GM23248 (cell line): ENCODE measurements at places on chromosomes 11 and 22.

- DNase-seq: no peak
Observed at GRCh38 chr22:23713696-23714595, 23.1 kb downstream of the RGL4 start.

DNA sequence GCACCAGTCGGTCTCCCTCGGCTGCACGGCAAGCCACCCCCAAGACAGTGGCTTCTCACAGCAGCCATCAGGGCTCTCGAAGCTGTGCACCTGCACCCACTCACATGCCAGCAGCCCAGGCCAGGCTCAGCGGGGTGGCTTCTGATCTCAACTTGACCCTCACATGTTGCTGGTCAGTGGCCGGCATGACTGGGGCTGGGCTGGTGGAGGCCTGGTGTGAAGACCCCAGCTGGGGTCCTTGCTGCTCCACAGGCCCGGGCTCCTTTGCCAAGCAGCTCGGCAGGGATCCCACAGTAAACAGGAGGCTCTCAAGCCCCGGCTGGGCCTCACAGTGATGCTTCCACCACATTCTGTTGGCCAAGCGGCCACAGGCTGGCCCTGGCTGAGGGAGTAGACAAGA lies 128.2 kb downstream of the BRD1 start:
- DNase-seq: no peak

DNA sequence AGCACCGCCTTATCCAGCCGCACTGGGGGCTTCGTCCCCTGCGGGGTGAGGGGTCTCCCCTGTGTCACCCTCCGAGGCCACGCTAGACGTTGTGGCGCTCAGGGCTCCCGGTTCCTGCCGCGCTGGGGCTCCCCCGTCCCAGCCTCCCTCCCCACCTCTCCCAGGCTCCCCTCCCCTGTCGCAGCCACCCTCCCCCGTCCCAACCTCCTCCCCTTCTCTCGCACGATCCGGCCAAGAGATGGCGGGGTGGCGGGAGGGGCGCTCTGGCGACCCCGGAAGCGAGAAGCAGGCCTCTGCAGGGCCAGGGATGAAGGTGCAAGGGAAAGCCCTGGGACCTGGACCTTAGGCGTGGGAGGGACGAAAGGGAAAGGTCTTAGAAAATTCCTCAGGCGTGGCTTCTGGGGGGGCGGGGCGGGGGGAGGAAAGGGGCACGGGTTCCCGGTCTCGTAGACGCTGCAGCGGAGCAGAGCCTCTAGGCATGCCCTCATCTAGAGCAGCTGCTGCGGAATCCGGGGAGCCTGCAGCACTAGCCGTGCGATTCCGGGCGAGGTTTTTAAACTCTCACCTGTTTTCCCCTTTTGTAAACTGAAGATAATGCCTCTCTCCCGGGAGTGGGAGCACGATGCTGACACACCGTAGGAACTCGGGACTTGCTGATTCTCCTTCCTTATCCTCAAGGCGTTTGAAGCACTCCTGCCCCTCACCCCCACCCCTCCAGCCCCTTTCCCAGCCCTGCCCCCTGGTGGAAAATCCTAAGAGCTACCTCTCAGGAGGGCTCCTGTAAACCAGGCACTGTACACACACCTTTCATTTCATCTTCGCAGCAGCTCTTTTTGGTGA lies 14.4 kb downstream of the KCNJ5 start:
- DNase-seq: peak; percentile 63

GRCh38 chr11:111623527-111624030 lies 21.3 kb downstream of the SIK2 start:
- DNase-seq: no peak

DNA sequence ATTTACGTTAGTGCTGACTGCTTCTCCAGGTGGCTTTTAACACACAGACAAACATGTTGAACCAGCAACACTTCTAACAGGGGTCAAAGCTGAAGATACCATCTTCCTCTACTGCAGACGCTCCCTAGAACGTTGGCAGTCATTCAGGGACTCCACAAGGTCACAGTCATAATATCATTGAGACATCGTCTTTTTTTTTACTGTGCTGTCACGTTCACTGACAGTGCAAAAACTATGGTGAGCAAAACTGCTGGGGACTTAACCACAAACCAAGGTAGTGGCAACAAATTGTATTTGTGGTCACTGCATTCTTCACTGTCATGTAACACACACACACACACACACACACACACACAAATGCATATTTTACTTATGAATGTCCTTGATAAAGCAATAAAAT lies 244.9 kb downstream of the CASP12 start:
- DNase-seq: no peak

GRCh38 chr11:7261578-7261977 lies 9.9 kb downstream of the SYT9 start:
- DNase-seq: no peak

DNA sequence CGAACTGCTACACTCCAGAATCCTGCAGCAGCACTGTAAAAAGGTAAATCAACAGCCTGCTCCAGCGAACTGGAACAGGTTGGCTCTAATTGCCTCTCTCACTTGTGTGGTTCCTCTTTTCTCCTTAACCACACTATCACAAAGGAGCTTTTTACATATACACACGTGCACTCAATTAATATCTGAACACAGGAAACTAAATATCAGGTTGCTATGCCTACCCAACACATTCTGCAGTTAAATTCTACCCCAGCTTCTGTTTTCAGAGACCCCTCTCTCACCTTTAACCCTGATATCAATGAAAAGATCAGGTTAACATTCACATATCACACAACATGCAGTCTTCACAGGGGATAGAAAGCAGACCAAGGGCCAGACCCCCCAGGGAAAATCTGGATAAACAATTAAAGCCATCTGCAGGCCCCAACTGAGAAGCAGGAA lies 11.0 kb downstream of the RBFOX2 start:
- DNase-seq: no peak

DNA sequence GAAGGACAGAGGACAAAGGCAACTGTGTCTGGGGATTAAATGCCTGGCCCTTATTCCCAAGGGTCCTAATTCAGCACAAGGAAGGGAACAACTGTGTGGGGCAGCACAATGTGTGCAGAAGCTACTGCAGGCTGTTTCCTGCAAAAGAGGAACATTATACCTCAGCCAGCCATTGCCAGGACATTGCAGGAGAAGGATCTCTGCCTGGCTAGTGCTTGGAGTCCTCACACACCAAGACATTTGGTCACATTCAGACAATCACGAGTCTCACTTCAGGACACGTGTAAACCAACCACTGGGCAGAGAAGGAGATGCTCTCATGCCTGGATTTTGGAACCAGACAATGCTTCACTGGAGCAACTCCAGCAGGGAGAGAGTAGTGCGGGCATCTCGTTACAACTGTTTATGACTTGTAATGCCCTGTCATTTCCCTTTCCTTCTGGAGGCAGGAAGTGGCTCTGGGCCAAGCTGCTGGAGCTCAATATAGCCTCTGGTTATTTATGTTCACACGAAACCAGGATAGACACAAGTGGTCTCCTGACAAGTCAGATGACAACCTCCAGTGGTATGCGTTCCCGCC lies 23.9 kb upstream of the ZC3H12C start:
- DNase-seq: peak; percentile 91

GRCh38 chr11:33329705-33330329 lies 72.6 kb downstream of the HIPK3 start:
- DNase-seq: peak; percentile 75

DNA sequence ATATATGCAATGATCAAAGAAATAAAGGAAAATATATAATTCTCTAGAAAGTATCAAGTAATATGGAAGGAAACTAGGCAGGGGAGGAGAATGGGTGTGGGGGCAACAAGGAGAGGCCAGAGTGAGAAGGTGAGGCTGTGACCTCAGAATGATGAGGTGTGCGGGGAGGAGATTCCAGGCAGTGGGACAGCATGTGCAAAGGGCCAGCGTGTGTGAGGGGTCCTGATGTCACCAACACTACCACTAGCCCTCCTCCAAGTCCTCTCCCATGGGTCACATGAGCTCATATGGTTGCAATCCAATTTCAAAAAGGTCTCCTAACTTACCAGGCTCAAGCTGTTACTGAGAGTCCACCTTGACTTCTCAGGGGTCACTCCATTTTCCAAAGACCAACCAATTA lies 463.9 kb downstream of the MN1 start:
- DNase-seq: no peak

DNA sequence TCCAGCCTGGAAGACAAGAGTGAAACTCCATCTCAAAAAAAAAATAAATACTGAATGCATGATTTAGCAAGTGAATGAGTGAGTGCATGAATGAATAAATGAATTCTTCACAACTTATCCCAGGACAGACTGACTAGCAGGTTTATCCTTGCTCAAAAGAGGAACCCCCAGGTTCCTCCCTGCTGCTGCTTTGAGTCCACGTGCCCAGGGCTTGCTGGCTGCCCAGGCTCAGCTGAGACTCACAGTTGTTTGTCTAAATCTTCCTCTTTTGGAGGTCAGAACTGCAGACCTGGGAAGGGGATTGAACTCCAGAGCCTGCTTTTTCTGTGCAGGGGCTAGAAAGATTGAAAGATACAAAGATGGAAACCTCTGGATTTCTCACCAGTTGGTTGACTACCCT lies 117.4 kb upstream of the TMEM45B start:
- no peak for DNase-seq

DNA sequence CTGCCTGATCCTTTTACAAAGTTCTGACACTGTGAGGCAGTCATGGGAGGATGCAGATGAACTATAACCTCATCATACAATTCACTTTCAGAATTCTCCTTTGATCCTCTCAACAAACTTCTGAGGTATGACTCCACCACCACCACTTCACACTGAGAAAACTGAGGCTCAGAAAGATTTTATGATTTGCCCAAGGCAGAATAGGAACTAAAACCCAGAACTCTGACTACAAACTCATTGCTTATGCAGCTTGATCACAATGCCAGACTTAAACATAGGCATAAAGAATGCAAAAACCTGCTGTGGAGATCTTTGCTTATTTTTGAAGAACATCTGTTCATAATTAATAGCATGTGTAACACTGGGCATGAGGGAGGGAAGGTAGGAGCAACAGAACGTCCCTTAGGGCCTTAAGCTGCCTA lies 20.4 kb downstream of the FAM168A start:
- DNase-seq: peak; percentile 63

DNA sequence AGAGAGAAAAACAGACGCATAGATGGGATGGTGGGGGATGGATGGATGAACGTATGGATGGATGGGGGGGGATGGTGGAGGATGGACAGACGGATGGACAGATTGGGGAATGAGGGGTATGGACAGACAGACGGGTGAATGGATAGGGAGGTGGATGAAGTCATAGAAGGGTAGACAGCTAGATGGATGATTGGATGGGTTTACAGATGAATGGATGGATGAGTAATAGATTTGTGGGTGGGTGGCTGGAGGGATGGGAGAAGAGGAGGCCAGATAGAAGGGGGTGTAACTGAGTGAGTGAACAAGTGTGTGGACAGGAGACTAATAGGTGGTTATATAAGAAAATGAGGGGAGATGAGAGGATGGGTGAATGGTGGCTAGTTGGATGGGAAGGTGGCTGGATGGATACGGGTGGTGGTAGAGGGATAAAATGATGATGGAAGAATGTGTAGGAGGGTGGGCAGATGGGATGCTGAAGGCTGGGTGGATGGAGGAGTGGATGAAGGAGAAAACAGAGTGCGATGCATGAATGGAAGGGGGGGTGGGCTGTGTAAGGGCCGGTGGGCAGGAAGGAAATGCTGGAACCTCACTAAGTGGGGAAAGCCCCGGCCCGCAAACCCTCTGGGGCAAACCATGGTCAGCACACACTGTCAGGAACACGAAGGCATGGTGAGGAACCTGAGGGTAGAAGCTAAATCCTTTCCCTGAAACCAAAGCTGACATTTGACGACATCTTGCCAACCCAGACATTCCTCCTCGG lies 21.6 kb downstream of the ARVCF start:
- no peak for DNase-seq

DNA sequence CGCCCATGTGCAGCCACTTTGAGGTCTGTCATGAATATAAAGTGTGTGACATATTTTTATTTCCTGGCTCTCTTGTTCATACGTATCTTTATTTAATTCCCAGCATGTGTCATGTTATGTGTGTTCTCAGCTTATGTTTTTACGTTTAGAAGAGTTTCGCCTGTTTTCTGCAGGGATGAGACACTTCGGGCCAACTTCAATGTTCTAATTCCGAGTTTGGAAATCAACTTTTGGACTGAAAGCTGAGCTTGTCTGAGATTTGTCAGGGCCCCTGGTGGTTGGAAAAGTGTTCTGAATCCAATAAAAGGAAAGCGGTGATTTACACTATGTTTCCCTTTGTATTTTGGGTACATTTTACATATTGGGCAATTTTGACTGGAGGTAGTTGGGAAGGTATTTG lies 810.7 kb downstream of the TBC1D22A start:
- DNase-seq: no peak

DNA sequence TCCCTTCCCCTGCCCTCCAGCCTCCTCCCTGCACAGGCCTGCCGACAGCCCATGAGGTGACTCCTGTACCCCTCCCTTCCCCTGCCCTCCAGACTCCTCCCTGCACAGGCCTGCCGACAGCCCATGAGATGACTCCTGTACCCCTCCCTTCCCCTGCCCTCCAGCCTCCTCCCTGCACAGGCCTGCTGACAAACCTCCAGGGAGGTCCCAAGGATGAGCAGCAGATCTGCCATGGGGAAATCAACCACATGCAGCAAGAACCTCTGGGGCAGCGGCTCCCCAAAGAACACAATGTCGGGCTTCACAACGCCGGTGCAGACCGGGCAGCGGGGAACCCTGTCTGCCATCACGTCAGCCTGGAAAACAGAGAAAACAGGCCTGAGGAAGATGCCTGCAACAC lies 12.3 kb downstream of the SIRT3 start:
- DNase-seq: no peak

DNA sequence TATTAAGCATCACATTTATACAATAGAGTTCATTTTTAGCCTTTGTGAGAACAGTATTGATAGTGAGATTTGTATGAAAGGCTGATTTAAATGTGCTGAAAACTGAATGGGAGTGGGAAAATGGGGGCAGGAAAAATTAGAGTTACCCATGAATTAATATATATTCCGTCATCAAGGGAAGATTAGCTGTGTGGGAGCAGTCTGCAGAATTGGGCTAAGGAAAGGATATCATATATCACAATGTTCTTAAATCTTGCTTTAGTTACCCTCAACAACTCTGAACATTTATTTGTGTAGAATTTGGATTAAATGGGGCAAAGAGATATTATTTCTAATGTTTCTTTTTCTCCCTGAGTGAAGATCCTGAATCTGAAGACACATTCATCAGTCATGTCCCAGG lies at the start of gene OR51Q1:
Gene OR51Q1 (plus strand): TSS at position 301 of the 400 bp plus-strand sequence. CDS start 90 bp downstream, at position 391.
- DNase-seq: no peak
